ENCODE measurements at places on chromosomes 7 and 10. TPM values are rescaled to one million over a fixed set of nuclear protein-coding genes. Genes with fewer than 3 reads are reported as not detected.

DNA sequence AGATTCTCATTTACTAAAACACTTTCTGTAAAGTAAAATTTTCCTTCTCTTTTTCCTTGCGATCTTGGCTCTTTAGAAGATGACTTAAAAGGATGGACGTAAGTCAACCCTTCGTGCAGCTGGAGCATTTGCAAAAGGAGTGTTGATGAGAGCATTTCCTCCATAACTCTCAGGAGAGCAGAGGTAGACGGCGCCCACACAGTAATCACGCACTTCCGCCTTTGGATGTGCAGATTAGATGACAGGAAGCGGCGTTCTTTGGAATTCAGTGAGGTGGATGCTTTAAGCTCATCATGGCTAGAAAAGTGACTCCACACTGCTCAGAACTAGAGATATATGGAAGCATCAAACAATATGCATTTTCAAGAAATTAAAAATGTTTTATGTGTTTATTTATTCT, 43.0 kb upstream of the NPS start:
- no peak for DNase-seq

- no peak for DNase-seq
These were observed 72.4 kb upstream of the LRRC4 start for GRCh38 chr7:128103498-128104107.

DNA sequence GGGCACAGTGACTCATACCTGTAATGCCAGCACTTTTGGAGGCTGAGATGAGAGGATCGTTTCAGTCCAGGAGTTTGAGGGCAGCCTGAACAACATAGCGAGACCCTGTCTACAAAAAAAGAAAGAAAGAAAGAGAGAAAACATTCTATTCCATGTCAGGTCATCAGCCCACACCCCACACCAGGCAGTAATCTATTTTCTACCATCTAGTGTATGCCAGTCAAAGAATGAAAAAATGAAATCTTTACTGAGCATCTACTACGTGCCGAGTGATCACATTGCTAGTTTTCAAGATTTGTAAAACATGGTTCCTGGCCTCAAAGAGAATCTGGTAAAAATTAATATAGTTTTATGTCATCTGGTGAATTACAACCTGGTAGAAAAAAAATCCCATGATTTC, 3.1 kb upstream of the EPHB4 start:
- DNase-seq = no peak

- no peak for DNase-seq
These were observed 16.7 kb downstream of the FAS start for GRCh38 chr10:89007129-89007893.

DNA sequence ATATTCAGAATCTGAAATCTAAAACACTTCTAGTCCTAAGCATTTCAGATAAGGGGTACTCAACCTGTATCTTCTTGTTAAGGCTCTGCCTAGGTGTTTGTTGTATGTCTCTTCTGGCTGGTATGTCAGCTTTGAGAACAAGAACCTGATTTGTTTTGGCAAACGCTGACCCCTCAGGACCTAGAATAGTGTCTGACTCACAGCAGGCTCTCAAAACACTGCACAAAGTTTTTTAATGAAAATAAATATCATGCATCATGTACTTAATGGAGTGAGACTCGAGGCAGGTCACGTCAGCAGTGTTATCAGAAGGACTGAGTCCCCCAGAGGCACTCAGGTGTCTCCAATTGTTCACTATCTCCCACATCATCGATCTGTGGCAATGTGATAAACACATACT, 99.1 kb downstream of the GLI3 start:
- no peak for DNase-seq

GRCh38 chr10:20627946-20628507, 269.1 kb downstream of the NEBL start:
- DNase-seq = no peak

DNA sequence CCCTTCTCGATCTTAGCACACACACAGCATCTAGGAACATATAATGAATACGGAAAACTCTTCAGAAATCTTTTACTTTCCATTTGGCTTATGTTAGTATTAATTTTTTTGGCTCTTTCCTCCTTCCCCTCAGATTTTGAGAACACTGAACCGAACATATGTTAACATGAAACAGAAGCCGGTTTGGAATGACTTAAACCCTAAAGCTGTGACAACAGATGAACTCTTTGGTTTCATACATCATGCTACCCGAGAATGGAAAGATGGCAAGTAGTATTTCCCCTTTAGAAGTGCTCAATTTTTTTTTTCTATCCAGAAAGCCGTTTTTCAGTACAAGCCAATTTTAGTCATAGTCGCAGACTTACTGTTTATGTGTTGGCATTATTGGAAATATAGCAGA, 164.7 kb downstream of the DNAH11 start:
- DNase-seq = no peak

GRCh38 chr7:155021699-155022145, 18.8 kb upstream of the PAXIP1 start:
- no peak for DNase-seq

The SPDYE2B gene
- total RNA-seq = not detected

Measured in frontal cortex (tissue), 4 donors.